ENCODE measurements at places on chromosomes 12 and 14.

DNA sequence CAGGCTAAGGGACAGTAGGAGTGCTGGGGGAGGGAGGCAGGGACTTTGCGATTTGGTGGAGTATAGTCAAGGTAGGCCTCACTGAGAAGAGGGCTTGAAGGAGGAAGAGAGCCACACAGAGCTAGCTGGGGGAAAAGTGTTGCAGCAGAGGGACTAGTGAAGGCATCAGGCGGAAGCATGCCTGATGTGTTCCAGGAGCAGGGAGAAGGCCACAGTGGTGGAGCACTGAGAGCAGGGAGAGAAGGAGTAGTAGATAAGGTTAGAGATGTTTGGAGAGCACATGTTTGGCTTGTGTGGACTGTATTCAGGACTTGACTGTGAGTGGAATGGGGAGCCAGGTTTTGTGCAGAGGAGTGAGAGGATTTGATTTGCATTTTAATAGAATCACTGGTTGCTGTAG lies 9.0 kb downstream of the FRMD6 start:
- DNase-seq: no peak

DNA sequence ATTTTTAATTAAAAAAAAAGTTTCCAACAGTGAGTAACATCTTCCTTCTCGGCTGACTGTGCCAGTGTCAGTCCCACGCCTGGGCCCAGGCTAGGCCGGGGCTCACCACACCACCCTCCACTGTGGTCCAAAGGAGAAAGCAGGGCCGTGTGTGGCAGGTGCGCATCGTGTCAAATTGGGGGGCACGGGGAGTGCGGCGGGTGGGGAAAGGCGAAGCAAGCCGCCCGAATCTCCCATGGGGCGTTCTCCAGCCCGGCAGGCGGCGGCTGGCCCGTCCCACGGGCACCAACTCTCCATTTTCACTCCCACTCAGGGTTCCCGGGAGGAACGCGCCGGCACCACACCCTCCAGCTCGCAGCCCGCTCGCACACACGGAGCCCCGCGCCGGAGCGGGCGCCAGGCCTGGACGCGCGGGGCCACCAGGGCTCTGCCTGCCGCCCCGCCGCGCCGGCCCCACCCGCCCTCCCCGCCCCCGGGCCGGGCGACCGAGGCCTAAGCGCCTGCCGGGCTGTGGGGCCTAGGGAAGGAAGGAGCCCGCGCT lies 604 bp downstream of the EEA1 start:
- no peak for DNase-seq

DNA sequence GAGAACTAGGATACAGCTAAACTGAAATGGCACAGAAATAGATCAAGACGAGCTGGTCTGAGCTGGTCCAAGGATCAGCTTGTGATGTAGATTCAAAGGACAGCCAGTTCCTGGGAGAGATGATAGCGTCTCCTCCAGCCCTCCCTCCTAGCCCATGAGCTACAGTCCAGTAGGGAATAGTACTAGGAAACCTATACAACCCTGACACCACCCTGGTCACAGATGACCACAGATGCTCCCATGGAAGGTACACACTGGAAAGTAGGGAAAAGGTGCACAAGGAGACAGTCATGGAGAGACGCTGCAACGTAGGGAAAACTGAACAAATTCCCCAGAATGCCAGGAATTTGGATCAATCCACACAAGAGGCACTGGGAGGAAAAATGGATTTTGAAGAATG lies 6.9 kb downstream of the GCH1 start:
- DNase-seq: no peak

GRCh38 chr12:115308918-115309317 lies 624.9 kb upstream of the TBX3 start:
- DNase-seq: no peak

- no peak for DNase-seq
Measured at GRCh38 chr14:61350427-61351270, 29.3 kb downstream of the PRKCH start.

DNA sequence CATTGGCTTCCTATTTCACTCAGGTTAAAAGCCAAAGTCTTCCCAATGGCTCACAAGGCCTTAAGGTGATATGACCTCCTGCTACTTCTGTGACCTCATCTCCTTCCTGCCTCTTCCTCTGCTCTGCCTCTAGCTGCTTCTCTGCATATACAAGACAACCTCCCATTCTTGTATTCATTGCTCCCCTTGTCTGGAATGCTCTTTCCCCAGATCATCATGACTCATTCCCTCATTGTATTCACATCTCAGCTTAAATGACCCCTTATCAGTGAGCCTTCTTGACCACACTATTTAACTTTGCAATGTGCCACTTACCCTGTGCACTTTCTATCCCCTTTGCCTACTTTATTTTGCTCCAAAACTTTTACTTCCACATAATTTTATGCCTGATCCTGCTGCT lies 90.2 kb downstream of the PPP1R12A start:
- no peak for DNase-seq

GRCh38 chr12:132445884-132446632 lies 43.9 kb upstream of the FBRSL1 start:
- no peak for DNase-seq

DNA sequence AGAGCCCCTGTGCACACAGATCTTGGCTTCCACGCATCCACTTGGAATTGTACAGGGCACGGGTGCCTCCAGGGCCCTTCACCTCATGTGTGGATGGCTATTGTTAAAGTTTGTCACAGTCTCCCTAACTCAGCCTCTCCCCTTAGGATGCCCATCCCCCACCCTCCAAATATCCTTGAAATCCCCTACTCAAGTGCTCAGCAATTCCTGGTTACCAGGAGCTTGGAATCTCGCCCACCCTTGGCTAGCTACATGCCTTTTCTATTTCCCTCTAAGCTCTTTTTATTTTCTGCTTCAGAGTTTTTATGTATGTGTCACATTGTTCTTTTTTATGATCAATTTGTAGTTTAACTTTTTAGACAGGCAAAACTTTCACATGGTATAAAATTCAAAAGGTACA lies 13.0 kb upstream of the NR1H4 start:
- DNase-seq: no peak

DNA sequence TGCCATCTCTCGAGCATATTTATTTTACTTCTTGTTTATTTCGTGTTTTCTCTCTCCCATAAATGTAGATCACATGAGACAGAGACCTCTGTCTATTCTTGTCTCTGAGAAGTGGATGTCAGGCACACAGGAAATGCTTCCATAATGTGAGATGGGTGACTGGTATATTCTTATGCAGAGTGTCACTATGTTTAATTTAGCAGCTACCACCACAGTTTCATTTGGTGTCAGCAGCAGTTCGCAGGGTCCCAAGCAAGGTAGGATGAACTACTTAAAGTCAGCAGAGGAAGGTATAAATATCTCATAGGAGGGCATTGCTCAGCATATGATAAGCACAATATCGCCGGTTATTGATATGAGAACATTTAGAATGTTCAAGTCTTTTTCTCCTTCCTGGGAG lies 180.9 kb upstream of the CNTN1 start:
- no peak for DNase-seq

- no peak for DNase-seq
Measured at GRCh38 chr12:99759444-99759843, 111.9 kb downstream of the GARIN6 start.

DNA sequence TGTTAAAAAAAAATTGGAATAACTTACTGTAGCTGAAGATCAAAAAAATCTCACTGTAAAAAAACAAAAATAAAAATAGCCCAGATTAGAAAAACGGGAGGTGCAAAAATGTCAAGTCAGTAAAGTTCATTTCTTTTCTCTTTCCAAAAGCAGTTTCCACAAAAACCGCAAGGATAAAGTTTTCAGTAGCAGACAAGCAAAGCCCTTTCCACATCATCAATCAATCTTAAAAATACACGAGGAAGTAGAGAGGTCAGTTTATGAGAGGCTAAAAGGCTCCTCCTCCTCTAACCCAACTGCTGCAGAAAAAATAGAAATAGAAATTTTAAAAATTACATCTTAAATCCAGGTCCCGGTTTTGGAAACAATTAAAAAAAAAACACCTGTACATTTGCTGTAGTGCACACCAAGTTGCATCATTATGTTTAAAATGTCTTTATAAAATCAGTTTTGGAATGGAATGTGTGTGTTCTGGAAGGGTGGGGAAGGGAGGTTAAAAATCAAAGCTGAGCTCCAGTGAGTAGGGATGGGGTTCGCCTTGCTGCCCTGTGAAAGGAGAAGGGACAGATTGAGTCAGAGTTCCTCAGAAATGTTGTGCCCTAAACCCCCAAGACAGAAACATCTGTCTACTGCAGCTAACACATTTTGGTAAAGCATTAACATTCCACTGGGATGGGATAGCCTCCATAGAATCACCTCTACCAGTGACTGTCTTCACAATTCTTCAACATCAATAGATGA lies 5.8 kb downstream of the HNRNPC start:
- DNase-seq: no peak

DNA sequence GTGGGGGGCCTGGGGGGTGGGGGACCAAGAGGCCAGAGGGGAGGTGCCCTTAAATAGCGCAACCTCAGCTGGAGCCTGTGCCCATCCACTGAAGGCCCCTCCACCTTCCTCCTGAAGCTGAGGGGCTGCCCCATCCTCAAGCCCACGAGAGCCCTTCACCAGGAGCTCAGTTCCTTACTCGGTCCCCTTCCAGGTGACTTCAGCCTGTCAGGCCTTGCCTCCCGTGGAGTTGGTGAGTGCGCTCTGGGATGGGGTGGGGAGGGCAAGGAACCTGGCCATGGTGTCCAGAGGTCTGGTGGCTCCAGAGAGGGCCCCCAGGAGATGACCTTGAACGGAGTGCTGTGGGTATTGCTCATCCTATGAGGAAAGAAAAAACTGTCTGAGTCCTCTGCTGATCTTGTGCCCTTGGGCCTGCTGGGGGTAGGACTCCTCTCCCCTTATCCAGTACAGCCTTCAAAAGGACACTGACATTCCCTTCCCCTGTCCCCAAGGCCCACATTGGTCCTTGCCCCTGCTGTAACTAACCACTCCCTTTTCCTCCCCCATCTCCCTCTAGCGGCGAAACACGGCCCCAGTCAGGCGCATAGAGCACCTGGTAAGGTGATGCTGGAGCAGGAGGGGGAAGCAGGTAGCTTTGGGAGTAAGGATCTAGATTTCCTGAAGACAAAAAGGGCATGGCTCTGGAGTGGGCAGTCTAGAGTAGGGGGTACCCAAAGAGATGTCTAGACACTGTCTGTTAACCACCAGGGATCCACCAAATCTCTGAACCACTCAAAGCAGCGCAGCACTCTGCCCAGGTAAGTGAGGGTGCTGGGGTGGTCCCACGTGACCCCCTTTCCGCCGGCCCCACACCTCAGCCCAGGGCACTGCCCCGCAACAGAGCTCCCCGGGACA lies 3.6 kb downstream of the TNS2 start:
- no peak for DNase-seq

- DNase-seq: no peak
Measured at GRCh38 chr14:101113835-101114725, 210.6 kb upstream of the RTL1 start.

DNA sequence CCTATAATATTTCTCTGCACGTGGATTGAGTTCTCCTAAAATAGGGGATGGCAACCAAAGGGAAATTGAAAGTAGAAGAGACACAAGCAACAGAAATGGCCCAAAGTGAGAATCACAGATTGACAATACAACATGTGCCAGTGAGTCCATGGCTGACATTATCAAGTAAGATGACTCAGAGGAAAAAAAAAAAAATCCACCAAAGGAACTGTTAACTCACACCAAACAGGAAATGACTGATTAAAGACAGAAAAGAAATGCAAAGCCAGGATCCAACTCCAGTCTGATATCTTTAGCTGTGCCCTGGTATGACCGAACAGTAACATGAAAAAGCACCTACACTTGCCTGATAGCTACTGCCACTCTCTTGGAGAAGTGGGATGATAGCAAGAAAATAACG lies 485.0 kb downstream of the PRKD1 start:
- DNase-seq: no peak

GRCh38 chr12:45745861-45746277 lies 16.4 kb downstream of the ARID2 start:
- no peak for DNase-seq

- no peak for DNase-seq
Measured at GRCh38 chr14:61696753-61697318, 1.5 kb downstream of the HIF1A start.

GRCh38 chr12:52515927-52516831 lies 4.0 kb downstream of the KRT5 start:
- no peak for DNase-seq

DNA sequence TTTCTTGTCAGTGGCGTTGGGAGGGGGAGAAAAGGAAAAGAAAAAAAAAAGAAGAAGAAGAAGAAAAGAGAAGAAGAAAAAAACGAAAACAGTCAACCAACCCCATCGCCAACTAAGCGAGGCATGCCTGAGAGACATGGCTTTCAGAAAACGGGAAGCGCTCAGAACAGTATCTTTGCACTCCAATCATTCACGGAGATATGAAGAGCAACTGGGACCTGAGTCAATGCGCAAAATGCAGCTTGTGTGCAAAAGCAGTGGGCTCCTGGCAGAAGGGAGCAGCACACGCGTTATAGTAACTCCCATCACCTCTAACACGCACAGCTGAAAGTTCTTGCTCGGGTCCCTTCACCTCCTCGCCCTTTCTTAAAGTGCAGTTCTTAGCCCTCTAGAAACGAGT lies 1.9 kb downstream of the ASCL1 start:
- no peak for DNase-seq

GRCh38 chr14:94379291-94380224 lies 8.8 kb downstream of the SERPINA1 start:
- DNase-seq: no peak

GRCh38 chr12:89208661-89209096 lies 143.6 kb downstream of the DUSP6 start:
- DNase-seq: no peak

DNA sequence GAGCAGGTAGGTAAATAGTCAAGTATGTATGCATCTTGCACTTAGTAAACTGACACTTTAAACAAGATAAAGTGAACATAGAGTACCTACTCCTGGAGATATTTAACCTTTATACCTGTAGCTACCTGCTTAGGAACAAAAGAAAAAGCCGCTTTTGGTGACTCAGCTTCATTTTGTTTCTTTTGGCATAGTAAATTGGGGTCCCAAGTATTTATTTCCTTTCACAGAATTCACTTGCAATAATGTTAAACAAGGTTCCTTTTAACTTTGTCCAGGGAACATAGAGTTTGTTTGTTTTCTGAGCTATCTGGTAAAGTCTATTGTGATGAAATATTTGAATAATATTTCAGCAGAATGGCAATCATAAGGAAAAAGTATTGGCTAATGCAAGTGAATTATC lies 20.0 kb downstream of the SLCO1B3 start:
- no peak for DNase-seq

DNA sequence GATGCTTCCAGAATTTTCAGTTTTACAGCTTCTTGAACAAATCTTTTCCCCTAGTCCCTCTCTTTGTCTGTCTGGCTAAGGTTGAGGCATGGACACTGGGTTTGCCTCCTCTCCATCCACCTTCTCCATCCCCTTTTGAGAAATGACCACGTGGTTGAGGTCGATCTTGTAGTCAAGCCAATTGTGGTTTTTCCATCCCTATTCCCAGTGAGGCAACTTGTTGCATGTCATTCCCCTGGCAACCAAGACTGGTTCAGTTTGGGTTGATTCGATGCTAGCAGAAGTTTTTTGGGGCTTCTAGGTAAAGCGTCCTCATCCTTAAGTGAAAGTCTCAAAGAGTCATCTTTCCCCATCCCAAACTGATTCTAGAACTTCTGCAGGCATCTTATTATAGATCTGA lies 300.8 kb downstream of the APAF1 start:
- no peak for DNase-seq

Data from GM19239 (cell line).